ENCODE measurements at places on chromosomes 3 and 15.

- DNase-seq, result no peak
Measured at GRCh38 chr3:107704477-107704876, 181.7 kb downstream of the BBX start.

- no peak for DNase-seq
Measured at GRCh38 chr15:37076543-37076942, 23.8 kb downstream of the MEIS2 start.

GRCh38 chr15:100111125-100112060 lies 230.4 kb downstream of the ADAMTS17 start:
- no peak for DNase-seq

GRCh38 chr15:67142092-67142766 lies 76.8 kb downstream of the SMAD3 start:
- DNase-seq, result no peak

GRCh38 chr15:83462026-83462425 lies 14.9 kb downstream of the SH3GL3 start:
- DNase-seq, result no peak

DNA sequence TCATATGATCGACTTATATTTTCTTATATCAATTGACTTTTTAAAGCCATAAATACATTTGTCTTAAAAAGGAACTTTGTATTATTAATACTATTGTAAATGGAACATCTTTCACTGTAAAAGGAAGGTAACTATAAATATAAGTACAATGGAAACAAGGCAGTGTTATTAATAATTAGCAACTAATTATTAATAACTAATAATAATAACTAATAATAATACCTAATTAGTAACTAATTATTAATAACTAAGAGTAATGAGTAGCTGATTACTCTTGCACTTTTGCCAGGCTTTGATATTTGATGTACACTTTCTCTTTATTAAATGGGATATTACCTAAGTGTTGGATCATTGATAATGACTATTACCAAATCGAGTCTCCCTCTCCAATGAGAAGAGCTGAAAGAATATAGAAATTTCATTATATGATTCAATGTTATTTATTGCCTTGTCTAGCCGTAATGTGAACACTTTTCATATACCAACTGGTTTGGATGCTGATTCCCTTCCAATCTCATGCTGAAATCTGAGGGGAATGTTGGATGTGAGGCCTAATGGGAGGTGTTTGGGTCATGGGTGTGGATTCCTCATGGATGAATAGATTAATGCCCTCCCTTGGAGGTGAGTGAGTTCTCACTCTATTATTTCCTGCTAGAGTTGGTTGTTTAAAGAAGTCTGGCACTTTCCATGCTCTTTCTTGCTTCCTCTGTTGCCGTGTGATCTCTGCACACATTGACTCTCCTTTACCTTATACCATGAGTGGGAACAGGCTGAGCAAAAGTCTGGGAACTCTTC lies 202.1 kb upstream of the ZBTB20 start:
- no peak for DNase-seq

DNA sequence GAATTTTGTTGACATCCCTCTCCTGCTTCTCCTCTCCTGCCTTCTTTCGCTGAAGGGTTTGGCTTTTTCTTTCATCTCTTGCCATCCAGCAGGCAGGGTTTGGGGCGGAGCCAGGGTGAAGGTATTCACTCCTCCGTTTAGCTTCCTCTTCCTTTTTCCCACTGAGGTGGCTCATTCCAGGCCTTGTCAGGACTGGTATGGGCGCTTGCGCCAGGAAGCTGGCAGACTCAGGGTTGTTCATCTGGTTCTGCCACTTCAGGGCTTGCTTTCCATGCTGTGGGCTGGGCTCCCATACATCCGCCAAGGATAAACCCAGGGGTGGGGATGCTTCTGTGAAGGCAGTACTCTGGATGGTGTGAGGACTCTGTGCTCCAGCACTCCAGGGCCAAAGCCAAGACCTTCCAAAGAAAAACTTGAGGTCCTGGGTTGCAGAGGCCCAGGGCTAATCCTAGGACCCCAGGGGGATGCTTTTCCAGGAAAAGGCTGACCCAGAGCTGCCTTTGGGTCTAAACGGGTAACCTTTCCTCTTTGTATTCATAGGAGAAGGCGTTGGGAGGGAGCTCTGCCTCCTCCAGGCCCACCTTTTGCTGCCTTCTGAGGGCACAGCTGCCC lies 7.7 kb upstream of the AMOTL2 start:
- DNase-seq, result no peak

DNA sequence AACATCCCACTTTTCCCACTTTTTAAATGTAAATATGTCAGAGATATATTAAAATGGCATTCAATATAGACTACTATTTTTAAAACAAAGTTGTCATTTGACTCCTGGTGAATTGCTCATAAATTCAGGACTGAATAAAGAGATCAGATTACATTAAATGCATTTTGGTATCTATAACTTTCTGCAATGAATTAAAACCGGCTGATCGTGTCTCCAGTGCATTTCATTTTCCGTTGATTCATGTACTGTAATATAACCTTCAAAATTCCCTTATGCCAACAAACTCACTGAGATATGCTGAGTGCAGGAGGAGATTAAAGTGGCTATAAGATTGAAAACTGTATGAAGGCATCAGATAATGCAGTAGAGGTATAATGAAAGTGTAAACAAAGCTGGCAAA lies 361.1 kb upstream of the CDIN1 start:
- no peak for DNase-seq

DNA sequence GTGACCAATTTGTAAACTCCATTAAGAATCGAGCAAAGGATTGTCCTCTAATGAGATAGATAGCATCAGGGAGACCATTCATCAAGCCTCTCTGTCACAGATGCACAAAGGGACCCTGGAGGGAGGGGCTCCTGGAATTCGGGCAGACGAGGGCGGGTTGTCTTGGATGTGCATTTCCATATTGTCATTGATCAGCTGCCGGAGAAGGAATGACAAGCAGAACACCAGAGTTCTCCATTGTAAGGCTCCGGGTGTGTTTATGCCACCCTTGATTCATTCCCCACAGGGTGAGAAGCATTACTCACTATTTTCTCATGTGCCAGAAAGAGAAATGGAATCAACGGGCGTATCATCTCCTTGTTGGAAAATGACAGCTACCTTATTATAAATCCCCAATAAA lies 167.5 kb downstream of the EBLN2 start:
- DNase-seq, result no peak

DNA sequence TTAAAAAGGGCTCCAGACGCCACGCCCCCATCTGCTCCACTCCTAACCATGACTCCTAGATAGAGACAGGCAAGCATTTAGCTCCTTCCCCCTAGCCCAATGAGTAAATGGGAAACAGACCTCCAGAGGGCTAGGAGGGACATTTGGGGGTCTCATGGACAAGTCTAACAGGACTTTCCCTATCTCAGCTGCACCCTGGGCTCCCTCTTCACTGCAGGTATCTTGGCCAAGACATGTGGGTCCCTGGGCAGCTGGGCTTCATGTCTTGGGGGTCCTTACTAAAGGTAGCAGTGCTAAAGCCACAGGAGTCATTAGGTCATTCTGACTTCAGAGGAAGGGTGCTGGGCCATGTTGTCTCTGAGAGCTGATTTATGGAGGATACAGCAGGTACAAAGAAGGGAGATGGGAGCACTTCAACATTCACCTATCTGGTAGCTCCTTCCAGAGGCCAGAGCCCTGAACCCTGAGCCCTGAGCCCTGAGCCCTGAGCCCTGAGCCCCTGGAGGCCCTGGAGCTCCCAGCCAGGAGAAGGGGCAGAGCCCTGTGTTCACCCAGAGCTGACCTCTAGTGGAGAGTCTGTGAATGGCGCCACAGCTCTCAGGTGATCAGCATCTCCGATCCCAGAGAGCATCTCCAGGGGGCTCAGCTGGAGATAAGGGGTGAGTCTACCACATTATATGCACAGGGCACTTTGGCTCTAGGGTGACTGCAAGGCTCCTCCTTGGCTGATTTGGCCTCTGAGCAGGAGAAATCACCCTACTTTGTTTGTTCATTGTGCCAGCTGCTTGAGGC lies 40.1 kb upstream of the EPHB1 start:
- peak; percentile 66 for DNase-seq

GRCh38 chr3:13269711-13270378 lies 150.3 kb downstream of the NUP210 start:
- DNase-seq, result no peak

GRCh38 chr3:50147861-50148260 lies 7.3 kb upstream of the SEMA3F start:
- DNase-seq, result no peak

DNA sequence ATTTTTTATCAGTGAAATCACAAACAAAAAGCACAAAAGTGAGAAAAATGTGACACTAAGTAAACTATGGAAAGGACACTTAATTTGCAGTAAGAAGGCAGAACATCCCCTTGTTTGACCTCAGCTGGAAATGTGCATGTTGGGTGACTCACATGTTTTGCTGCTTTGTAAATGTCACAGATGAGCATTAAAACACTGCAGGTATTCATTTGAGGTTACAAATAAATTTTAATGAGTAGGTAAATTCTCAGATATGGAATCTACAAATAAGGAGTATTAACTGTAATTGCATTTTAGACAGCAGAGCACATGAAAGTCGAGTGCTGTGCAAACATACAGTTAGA lies 20.3 kb downstream of the CHMP2B start:
- no peak for DNase-seq

GRCh38 chr15:43808960-43809678 lies 8.7 kb downstream of the HYPK start:
- DNase-seq, result no peak

- DNase-seq, result no peak
Measured at GRCh38 chr3:180749796-180750195, 70.5 kb upstream of the CCDC39 start.

DNA sequence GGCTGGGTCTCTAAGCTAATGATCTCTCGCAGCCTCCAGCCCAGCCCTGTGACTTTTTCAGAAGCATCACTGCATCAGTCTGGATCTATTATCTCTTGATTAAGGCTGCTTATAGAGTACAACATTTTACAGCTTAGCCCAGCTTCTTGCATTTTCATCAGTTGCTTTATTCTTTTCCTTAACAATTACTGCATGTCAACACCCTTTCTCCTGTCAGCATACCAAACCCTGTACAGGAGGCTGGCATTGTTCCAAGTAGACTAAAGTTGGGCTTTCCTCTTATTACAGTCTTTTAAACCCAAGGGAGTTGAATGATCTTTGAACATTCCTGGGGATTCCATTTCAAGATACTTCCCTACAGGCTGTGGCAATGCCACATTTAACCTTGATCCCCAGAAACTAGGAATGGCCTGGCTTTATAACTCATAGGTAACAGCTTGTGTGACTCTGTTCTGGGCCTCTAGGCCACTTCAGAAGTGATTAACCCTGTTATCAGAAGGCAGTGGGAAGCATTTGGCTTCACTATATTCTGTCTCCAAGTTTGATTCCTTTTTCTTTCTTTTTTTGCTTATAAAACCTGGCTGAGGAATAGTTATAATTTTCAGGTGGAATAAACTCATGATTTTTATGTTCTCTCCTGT lies 182.9 kb downstream of the KCNMB2 start:
- DNase-seq, result no peak

- DNase-seq, result no peak
Measured at GRCh38 chr3:17935222-17935621, 192.8 kb upstream of the TBC1D5 start.

DNA sequence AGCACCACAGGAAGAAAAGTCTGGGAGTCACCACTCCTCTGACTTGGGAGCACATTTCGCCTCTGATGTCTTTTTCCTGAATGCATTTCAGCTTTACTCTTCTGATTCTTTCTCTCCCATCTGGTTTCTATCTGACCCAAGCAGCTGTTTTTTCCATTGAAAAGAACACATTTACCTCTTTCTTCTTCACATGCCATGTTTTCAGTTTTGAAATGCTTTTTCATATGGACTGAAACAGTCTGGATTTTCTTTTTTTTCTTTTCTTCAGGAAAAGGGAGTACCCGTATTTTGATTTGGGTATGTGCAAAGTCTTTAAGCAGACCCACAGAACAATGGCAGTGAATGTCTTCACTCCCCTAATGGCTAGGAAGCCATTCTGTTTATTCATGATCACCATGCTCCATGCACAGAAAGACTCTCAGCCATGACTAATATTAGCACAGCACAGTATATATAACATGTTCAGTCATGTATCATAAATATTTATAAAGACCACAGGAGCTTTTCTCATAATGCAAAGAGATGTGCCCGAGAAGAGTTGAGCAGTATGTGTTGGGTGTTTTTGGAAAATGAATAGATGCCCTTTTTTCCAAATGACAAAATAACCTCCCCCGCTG lies 82.7 kb upstream of the LRIG1 start:
- DNase-seq, result no peak

DNA sequence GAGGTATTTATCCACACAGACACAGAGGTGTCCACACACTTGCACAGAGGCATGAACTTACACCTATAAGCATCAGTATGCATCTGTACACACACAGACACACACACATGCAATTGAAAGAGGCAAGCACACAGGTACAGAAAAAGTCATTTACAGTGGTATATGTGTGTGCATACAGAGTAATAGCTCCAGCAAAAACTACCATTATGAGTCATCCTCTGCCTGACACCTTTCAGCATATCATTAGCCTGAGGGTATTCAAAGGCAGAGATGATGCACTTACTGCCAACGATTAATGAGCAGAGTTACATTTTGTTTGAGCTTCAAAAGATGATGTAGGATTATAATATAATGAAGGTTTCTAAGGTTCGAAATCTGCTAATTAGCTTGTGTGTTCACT lies 100.3 kb upstream of the TPRG1 start:
- DNase-seq, result no peak

GRCh38 chr3:31946484-31947081 lies 34.5 kb downstream of the OSBPL10 start:
- DNase-seq, result no peak

DNA sequence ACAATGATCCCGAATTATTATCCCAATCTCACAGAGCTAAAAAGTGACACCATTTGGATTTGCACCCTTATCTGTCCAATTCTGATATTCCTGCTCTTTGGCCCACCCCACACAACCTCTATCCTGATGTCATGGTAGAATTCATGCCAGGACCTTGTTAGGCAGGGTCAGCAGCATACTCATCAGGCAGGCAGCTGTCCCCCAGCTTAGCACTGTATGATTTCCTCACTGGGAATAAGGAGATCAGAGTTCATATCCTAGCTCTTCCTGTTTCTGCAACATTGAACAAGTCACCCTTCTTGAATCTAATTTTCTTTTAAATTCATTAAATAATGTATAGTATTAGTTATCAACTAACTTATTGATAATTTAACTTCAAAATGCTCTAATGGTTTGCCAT lies 12.0 kb upstream of the C3orf80 start:
- no peak for DNase-seq

DNA sequence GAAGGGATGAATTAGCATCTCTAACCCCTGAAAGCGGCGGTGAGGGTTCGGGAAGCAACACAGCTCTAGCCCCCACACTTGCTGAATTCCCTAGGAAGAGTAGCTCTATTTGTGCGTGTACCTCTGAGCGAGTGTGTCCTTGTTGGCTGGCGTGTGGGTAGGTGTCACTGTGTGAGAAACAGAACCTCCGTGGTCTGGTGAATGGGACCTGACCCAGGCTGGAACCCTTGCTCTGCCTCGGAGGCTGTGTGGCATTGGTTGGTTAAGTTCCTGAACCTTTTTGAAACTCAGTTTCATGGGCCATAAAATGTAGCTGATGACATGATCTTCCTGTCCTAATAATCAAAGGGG lies 414 bp upstream of the TMEM115 start:
- DNase-seq, result no peak

- DNase-seq, result no peak
Measured at GRCh38 chr15:66722757-66723540, 20.9 kb downstream of the SMAD6 start.

- no peak for DNase-seq
Measured at GRCh38 chr3:141326626-141327025, 41.7 kb upstream of the ZBTB38 start.

GRCh38 chr15:74790080-74790916 lies 8.4 kb downstream of the CSK start:
- DNase-seq, result peak; percentile 90

Data from hematopoietic multipotent progenitor cell treated with erythropoietin and hydrocortisone succinate and interleukin-3 and kit ligand, for 4 days (in vitro differentiated cells).